CD4-positive, alpha-beta T cell treated with Interleukin-6 at 100 ng/mL for 8 hours (primary cell): ENCODE measurements at places on chromosomes 1 and 21.

DNA sequence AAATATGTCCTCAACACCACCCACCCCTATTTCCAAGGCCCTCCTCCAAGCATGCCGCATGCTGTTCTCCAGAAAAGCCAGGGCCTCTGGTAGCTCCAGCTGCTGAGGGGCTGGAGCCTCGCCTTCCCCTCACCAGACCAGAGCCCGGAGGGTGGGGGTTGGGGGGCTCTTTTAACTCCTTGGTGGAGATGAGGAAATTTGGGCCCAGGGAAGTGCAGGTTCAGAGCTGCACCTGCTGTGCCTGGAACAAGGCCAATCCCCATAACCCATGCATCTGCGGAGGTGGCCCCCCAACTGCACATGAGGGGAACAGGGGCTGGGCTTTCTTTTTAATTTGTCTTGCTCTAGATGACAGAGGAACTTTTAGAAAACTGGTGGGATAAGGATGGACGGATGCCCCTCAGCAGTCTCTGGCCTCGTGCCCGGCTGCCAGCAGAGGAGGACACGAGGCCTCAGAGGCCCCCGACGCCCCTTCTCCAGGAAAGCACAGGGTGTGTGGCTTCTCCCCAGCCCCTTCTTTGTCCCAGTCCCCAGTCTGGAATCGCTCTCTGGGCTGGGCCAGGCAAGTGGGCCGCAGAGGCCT is 550 bp upstream of the SELENON start:
- no peak for DNase-seq

- DNase-seq = no peak
These were observed 117.4 kb downstream of the AKT3 start for GRCh38 chr1:243732637-243733036.

DNA sequence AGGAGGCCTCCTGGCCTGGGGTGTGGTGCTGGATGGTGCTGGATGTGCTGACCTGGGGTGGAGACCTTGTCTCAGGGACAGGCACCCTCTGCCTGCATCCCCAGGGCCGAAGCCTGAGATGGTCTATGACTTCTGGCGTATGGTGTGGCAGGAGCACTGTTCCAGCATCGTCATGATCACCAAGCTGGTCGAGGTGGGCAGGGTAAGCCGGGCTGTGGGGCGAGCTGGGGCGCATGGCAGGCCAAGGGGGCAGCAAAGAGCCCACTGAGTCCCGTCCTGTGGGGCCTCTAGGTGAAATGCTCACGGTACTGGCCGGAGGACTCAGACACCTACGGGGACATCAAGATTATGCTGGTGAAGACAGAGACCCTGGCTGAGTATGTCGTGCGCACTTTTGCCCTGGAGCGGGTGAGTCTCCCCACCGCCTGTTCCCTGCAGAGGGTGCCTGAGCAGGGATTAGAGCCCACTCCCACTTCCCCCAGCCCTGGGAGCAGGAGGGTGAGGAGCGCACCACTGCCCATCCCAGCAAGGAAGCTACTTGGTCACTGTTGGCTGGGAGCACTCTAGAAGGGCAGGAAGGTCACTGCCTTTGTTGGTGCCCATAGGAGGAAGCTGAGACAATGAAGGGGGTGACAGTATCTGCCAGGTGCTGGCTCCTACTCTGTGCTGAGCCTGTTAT is 75.2 kb downstream of the PTPRU start:
- no peak for DNase-seq

- no peak for DNase-seq
These were observed 129.0 kb downstream of the LYPLAL1 start for GRCh38 chr1:219302697-219303096.

DNA sequence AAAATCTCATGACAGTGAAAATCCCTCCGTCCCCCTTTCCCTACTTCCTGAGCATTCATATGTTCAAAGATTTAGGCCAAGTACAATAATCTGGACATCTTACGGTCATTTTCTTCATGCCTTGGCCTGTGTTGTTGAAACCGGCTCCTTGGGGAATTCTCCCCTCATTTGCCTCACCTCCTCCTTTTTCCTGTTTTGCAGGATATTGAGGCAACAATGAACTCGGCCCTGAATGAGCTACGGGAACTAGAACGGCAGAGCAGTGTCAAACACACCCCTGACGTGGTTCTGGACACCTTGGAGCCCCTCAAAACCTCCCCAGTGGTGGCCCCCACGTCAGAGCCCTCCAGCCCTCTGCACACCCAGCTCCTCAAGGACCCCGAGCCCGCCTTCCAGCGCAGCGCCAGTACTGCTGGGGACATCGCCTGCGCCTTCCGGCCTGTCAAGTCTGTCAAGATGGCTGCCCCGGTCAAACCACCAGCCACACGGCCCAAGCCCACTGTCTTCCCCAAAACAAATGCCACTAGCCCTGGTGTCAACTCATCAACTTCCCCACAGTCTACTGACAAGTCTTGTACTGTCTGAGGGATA is 9.3 kb upstream of the IKBKE start:
- no peak for DNase-seq

GRCh38 chr1:181139631-181140061 is 51.1 kb downstream of the IER5 start:
- no peak for DNase-seq

- no peak for DNase-seq
These were observed 30.7 kb downstream of the CA6 start for GRCh38 chr1:8976338-8976737.

GRCh38 chr1:15540186-15540585 is 13.5 kb downstream of the DNAJC16 start:
- no peak for DNase-seq

- DNase-seq = no peak
These were observed 153.3 kb upstream of the BEND5 start for GRCh38 chr1:48930011-48930410.

DNA sequence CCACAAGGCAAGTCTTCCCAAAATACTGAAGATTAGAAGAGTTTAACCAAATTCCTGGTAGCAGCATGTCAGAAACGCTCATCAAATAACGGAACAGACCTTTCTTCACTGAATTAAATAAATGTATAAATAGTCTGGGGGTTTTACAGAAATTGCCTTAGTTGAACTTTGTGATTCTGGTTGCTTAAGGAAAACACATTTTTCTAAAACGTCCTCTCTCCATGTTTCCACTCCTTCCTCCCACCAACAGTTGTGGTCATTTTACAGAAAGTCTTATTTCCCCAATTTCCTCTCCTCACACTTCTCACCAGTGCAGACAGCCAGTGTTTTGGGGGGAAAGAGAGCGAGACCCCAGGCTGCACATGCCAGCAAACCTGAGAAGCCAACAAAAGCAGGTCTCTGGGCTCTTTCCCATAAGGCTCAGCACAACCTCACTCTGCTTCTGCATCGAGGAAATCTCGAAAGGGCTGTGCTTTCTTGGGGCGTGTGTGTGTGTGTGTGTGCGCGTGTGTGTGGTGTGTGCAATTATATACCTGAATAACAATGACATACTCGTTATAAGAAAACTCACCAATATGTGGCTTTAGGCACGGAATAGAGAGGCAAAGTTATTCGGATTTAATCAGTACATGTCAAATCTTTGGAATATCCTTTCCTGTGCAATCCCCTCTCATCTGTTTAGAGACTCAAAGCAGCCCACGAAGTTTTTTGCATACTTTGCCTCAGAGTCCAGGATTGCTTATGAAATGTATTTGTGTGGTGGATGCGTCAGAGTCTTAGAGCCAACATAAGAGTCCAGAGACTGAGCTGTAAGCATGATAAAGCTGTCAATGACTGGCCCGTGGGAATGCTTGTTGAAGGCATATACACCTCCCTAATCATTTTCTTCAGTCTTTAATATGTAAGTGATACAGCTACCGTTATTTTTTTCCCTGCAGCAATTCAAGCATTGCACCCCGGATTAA is 2.0 kb downstream of the KCNJ15 start:
- DNase-seq = no peak

DNA sequence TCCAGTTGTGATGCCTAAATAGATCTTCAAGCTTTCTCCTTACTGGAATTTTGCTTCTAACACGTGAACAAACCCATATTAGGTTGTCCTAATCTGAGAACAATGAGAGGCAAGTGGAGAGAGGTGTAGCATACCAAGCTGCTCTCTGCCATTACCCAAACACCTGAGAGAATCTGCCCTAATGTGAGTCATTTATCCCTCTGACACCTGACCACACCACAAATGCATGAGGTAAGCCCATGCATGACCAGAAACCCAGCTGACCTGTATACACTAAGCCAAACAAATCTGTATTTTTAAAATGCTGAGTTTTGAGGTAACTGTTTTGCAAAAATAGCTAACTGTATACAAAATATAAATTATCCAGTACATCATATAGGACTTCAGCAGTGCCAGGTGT is 1458.1 kb upstream of the B3GALT2 start:
- DNase-seq = no peak

DNA sequence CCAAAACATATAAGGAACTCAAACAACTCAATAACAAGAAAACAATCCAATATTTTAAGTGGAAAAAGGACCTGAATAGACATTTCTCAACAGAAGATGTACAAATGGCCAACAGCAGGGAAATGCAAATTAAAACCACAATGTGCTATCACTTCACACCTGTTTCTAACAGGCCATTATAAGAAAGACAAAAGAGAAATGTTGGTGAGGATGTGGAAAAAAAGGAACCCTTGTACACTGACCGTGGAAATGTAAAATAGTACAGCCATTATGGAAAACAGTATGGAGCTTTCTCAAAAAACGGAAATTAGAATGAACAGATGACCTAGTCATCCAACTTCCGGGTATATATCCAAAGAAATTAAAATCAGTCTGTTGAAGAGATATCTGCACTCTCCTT is 37.8 kb upstream of the CD2 start:
- no peak for DNase-seq

- no peak for DNase-seq
These were observed 438.1 kb downstream of the LMO4 start for GRCh38 chr1:87766737-87767136.

- no peak for DNase-seq
These were observed 81.2 kb downstream of the SIPA1L2 start for GRCh38 chr1:232548691-232549090.
